NCI-H748 treated with DMSO at 0.1 percent for 48 hours (cell line): ENCODE measurements at places on chromosomes 7 and 10.

- DNase-seq = no peak
Observed at GRCh38 chr10:125866421-125867029, 14.6 kb downstream of the DHX32 start.

- DNase-seq = no peak
Observed at GRCh38 chr7:106111655-106112117, 426 bp downstream of the SYPL1 start.

DNA sequence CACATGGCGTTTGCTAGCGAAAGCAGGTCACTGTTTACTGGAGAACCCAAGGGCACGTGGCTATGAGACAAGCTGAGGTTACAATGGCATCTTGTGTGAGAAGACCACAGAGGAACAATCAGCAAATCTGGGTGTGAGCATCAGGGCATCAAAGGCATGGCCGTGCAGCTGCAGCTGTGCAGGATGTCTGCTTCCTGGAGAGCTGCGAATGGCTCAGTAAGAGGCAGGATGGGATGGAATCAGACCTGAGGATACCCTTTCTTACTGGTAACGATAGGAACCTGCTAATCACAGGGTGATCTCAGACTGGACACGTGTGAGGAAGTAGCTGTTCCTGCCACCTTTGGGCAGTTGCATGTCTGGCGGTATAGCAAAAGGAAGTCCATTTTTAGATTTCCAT, 119.5 kb downstream of the RNF216 start:
- no peak for DNase-seq

- DNase-seq = no peak
Observed at GRCh38 chr7:11060893-11061292, 87.2 kb downstream of the PHF14 start.

DNA sequence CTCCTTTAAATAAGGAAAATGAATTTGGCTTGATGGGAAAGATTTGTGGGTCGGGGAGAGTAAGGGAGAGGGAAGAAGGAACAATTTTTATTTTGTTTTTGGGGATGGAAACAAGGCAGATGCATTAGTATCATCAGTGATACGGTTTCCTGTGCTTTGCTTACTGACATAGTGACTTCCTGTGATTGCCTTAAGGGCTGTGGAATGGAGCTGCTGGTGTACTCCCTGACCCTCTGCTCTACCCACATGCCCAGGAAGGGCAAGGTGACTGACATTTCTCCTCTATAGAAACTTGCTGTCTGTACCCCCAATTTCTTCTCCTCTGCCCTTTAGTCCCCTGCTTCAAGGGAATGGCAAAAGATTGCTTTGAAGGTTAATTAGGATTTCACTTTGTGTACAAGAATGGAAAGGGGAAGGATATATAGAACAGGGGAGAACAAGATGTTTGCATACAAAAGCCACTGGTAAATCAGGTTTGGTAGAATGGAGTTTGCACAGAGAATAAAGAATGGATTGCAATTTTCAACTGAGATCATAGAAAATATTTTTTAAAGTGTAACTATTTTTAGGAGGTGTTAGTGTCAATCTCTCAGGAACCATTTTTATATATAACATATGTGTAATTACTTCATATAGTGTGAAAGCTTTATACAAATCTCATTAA, 129.0 kb upstream of the AGR3 start:
- no peak for DNase-seq

DNA sequence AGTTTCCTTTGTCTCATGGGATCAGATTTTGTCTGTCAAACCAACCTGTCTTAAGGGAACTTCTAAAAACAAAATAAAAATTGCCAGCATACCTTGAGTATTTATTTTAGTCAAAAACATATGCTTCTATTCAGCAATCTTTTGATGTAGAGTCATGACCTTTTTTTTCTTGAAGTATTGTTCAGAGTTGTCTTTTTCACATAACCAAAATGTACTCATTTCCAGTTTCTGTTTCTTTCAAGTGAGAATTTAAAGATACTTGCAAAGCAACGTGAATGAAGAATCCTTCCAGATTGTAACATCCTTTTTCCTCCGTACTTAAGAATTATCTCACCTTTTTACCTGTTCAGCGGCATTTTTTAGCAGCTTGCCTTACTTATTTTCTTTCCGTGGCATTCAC, 37.8 kb downstream of the GNAI1 start:
- no peak for DNase-seq

- DNase-seq = no peak
Observed at GRCh38 chr7:11315666-11316258, 342.1 kb downstream of the PHF14 start.

- DNase-seq = no peak
Observed at GRCh38 chr10:68586606-68587305, 26.6 kb downstream of the TET1 start.

- DNase-seq = no peak
Observed at GRCh38 chr7:101952355-101953247, 135.2 kb downstream of the CUX1 start.

- DNase-seq = peak; percentile 66
Observed at GRCh38 chr7:100585511-100586265, at the start of gene LRCH4. Gene LRCH4, minus strand, starts transcription at chr7:100586129. Its CDS starts 29 bp downstream, at chr7:100586100.

DNA sequence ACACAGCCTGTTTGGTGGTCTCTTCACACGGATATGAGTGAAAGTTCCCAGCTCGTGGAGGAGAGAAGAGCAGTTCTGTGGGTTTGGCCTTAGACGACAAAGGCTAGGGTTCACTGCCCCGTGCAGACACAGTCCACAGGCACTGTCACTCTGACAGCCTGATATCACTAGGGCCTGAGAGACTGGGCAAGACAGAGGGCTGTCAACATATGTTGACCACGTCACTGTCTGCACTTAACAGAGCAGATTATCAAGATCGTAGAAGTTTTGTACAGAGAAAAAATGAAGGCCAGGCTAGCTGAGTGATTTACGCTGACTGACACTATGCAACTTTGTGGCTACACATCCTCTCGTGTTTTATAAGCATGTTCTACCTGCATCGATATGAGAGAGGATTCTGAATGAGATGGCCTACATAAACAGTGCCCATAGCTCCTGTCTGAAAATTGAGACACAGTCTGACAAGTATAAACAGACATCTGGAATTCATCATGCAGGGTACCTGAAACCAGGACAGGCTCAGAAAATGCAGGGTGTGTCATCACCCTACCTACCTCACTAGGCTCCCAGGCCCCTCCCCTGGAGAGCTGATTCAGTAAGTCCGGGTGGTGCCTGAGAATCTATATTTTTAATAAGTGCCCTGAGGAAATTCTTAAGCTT, 120.0 kb downstream of the SGMS1 start:
- no peak for DNase-seq

DNA sequence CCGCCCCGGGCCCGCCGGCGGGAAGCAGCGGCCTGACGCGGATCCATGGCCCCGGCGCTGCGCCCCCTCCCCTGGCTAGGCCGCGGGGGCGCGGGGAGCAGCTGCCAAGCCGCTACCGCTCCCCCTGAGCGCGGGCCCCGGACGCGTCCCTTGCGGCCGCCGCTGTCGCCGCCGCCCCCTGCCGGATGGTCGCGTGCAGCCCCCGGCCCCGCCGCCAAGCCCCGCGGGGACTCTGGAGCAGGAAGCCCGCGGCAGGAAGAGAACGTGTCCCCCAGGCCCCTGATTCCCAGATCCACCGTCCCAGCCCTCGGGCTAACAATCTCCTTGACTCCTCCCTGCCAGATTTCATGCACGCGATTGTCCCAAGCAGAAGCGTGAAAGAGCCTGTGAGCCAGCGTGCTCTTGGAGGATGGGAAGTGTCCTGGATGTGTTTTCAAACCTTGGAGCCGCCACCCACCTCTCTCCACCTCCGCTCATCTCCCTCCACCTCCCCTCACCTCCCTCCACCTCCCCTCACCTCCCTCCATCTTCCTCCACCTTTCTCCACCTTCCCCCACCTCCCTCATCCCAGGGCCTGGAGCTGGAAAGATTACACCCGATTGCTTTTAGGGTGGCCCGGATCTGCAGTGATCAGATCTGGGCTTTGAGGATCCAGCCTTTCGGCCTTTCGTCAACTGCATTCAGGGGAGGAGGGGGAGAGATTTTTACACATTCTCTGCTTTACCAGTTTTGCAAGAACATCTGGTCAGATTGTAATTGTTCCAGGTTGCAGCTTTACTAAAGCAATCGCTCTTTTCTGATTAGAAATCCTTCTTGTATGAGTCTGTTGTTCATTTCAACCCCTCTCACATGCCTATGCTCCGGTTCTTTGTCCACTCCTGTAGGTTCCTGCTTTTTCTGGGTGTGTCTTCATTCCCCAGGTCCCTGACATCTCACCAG, 570 bp upstream of the PRTFDC1 start:
- DNase-seq = peak; percentile 7

GRCh38 chr7:45589061-45589460, 14.9 kb downstream of the ADCY1 start:
- no peak for DNase-seq

- no peak for DNase-seq
Observed at GRCh38 chr7:26592011-26592410, 272.4 kb downstream of the SKAP2 start.

- no peak for DNase-seq
Observed at GRCh38 chr7:460374-461116, 59.1 kb downstream of the PDGFA start.

DNA sequence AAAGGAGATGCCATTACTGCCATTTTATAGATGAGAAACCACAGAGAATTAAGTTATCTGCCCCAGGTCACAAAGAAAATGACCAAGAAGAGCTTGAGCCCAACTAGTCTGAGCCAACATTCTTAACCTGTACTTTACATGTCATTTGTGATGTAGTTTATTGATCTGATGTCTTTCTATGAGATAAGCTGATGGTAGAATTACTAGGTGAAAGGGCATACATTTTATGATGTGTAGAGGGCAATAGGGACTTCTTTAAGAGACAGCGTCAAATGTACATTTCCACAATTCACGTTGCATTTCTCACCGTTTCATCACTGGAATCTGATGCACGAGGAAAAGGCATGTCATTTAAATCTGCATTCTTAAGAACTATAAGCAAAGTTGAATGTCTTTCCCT, 11.3 kb downstream of the ACSL5 start:
- DNase-seq = no peak

- DNase-seq = no peak
Observed at GRCh38 chr10:70430493-70431445, 10.7 kb downstream of the NODAL start.
